ENCODE measurements at places on chromosomes 5 and 9. TPM values are rescaled to one million over a fixed set of nuclear protein-coding genes. Genes with fewer than 3 reads are reported as not detected.

DNA sequence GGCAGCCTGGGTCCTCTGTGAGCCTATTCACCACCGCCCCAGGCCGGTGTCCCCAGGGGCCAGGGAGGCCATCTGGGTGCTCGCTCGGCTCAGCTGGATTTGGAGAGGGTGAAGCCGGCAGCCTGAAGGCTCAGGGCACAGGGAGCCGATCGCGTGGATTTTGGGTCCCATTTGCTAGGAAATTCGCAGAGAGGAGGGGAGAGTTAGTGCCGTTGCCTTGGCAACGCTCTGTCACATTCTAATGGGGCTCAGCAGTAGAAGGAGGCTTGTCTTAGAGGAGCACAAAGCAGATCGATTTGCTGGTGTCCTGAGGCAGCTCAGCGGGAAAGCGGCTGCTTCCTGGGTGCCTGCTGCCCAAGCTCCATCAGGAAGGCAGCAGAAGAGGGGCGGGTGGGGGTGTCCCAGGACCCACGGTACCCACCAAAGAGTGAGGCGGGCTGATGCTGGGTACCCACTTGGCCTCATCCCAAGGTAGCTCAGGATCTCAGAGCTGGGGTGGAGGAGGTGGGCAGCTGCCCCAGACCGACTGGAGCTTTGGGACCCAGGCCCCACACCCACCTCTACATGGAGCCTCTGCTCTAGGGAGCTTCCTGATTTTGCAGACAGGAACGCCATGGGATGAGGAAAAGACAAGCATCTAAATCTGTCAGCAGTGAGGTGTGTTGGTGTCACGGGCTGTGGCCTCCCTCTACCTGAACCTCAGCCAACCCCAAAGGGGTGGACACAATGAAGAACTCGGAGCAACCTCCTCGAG lies 17.1 kb upstream of the OLFM1 start:
- H3K36me3 ChIP-seq = no peaks in the 10 kb centered on the region
- DNase-seq = no peak
- H3K4me3 ChIP-seq = no peak overlapping the region
- H3K4me1 ChIP-seq = peaks cover 1% of the 10 kb centered on the region
- peaks cover 67% of the 10 kb centered on the region for H3K27me3 ChIP-seq
- no peak overlapping the region for H3K27ac ChIP-seq

DNA sequence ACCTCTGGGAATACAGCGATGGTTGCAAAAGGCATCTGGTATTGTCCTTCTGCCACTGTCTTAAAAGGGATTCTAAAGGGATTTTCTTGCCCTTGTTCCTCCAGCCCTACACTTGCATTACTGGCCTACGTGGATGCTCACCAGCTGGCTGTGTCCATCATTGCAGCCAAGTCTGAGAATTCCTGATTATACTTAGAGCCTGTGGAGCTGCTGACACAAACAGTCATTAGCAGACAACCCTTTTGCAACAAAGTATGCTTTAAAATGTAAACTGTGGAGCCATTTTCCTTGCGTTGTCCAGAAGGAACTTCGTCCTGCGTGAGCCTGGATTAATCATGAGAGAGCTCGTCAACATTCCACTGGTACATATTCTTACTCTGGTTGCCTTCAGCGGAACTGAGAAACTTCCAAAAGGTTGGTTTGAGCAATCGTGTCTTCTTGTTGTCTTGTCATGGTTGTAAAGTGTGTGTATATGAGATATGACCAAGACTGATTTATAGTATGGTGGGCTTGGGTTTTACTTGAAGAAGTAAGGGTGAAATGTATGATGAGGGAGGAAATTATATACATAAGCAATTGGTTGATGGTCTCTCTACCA lies at the start of gene MUSK:
Gene MUSK (plus strand): TSS at position 222 of the 598 bp plus-strand sequence. CDS start 114 bp downstream, at position 336.
- H3K4me3 ChIP-seq = no peak within 1 kb of the TSS
- no peak for DNase-seq
- H3K4me1 ChIP-seq = no peaks in the 10 kb centered on the region
- H3K27me3 ChIP-seq = no peaks in the 10 kb centered on the region
- H3K27ac ChIP-seq = no peak within 1 kb of the TSS
- H3K36me3 ChIP-seq = no peaks in the 10 kb centered on the region

GRCh38 chr5:122142480-122143164 lies 13.3 kb downstream of the ZNF474 start:
- H3K27me3 ChIP-seq = peaks cover 4% of the 10 kb centered on the region
- H3K36me3 ChIP-seq = no peaks in the 10 kb centered on the region
- peaks cover 10% of the 10 kb centered on the region for H3K4me1 ChIP-seq
- no peak for DNase-seq
- no peak overlapping the region for H3K27ac ChIP-seq

DNA sequence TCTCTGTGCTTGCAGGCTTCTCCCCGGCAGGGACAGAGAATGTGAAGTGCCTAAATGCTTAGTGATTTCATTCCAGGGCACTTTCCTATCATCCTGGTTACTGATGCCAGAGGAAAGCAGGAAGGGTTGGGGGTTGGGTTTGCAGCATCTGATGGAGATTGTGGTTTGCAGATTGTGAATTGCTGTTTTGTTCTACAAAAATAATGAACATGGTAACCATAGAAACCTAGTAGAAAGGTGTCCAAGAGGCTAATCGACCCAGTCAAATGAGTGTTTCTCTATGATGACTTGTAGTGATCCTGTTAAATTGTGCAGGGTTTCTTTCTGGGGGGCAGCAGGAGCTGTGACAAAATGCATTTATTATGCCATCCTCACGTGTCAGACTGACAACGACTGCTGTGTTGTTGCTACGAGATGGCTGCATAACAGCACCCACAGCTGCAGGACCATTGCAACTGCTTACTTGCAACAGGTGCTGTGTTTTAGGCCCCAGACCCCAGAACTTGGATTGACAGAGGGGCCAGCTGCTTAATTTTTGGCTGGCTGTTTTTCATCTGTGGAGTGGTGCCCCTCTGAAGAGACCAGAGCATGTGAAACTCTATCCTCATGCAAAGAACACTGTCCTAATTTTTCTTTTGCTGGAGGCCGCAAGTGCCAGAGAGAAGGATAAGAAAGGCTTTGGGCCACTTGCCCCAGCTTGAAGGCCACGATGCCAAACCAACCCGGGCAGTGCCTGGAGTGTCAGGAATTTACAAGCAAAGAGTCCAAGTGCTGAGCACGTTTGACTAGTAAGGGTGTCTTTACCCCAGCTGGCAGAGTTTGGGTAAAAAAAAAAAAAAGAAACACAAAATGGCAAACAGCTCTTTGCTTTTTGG lies 397.8 kb downstream of the GADD45G start:
- H3K27ac ChIP-seq = no peak overlapping the region
- DNase-seq = no peak
- H3K4me3 ChIP-seq = no peak overlapping the region
- H3K4me1 ChIP-seq = peaks cover 29% of the 10 kb centered on the region
- H3K27me3 ChIP-seq = no peaks in the 10 kb centered on the region

GRCh38 chr9:130327070-130327780 lies 61.7 kb downstream of the HMCN2 start:
- no peaks in the 10 kb centered on the region for H3K36me3 ChIP-seq
- no peaks in the 10 kb centered on the region for H3K4me1 ChIP-seq
- no peak for DNase-seq

DNA sequence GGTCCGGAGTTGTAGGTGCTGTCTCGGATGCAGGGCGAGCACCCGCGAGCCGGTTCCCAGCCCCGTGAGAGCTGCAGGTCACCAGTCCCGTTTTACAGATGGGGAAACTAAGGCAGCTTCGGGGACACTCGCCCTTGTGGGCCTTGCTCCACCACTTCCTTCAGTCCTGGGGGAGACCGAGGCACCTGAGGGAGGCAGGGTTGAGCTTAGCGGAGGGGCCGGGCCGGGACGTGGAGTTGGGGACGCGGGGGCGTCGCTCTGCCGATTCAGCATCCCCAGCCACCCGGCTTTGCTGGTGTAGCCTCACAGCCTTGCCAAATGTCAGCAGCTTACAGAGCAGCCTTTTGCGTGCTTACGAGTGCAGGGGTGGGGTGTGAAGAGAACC lies 530 bp downstream of the BBLN start:
- no peaks in the 10 kb centered on the region for H3K27me3 ChIP-seq
- peak overlapping the region; percentile 80 for H3K4me3 ChIP-seq
- no peaks in the 10 kb centered on the region for H3K36me3 ChIP-seq
- peak; percentile 28 for DNase-seq
- peak overlapping the region; percentile 57 for H3K27ac ChIP-seq

DNA sequence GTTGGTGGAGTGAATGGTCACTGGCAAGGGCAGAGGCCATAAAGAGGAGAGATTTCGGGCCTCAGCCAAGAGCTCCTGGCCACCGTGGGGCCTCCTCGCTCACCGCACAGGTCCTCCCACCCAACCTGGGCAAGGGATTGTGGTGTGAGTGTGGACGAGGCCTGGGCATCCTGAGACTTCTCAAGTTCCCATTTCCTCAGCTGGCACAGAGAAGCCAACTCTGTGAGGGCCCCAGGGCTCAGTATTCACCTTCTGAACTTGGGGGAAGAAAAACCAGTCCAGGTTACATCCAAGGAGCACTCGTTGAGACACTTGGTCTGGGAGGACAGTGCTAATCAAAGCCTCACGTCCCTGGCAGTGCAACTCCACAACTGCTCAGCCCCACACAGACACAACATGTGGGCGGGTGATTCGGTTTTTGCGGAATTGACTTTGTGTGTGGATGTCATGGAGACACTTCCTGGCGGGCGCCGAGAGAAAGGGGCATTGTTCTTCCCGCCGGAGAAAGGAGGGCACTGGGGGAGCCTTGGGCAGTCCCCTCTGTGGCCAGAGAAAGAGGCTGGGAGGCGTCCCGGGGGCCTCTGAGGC lies 28.5 kb upstream of the NKD2 start:
- peaks cover 10% of the 10 kb centered on the region for H3K4me1 ChIP-seq
- no peak for DNase-seq
- H3K27me3 ChIP-seq = peaks cover 7% of the 10 kb centered on the region
- H3K4me3 ChIP-seq = no peak overlapping the region

- H3K27me3 ChIP-seq = peaks cover 1% of the 10 kb centered on the region
- H3K27ac ChIP-seq = no peak overlapping the region
- no peak for DNase-seq
Observed at GRCh38 chr9:84504360-84504759, 163.8 kb upstream of the SLC28A3 start.

GRCh38 chr5:143101725-143102386 lies 301.6 kb downstream of the NR3C1 start:
- DNase-seq = no peak
- no peaks in the 10 kb centered on the region for H3K36me3 ChIP-seq
- no peak overlapping the region for H3K27ac ChIP-seq

DNA sequence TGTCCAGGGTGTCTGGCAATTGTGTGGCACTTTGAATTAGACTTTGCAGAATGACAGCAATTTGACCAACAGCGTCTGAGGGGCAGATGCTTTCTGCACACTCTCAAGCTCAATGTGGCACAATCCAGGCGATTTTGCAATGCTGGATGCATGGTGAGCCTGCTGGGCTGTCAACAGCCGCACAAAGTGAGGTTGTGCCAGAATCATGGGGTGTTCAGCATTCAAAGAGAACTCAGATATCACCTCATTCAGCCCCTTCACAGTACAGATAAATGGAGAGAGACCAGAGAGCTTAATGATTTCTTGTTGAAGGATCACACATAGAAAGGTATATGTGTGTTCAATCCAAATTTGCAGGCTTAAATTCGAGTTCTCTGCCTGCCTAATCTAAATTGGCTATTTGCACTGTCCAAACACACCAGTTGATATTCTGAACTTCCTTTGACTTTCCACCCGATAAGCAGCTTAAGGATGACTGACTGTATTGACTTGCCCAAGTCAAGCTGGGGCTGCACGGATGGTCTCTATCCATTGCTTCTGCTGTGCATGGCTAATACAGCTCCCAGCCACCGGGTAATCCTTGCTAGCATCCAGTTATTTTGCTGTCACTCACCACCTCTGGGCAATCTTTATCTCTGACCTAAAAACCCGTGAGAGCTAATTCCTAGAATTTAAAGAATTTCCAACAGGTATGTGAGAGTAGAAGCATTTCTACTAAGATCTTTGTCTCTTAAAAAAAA lies 157.9 kb upstream of the TAS2R1 start:
- no peak for DNase-seq
- no peak overlapping the region for H3K4me3 ChIP-seq
- no peaks in the 10 kb centered on the region for H3K4me1 ChIP-seq
- H3K27me3 ChIP-seq = no peaks in the 10 kb centered on the region
- no peaks in the 10 kb centered on the region for H3K36me3 ChIP-seq
- no peak overlapping the region for H3K27ac ChIP-seq

- no peaks in the 10 kb centered on the region for H3K4me1 ChIP-seq
- peaks cover 13% of the 10 kb centered on the region for H3K27me3 ChIP-seq
- H3K36me3 ChIP-seq = peaks cover 12% of the 10 kb centered on the region
- no peak overlapping the region for H3K27ac ChIP-seq
Observed at GRCh38 chr9:23814243-23814642, 11.8 kb downstream of the ELAVL2 start.

DNA sequence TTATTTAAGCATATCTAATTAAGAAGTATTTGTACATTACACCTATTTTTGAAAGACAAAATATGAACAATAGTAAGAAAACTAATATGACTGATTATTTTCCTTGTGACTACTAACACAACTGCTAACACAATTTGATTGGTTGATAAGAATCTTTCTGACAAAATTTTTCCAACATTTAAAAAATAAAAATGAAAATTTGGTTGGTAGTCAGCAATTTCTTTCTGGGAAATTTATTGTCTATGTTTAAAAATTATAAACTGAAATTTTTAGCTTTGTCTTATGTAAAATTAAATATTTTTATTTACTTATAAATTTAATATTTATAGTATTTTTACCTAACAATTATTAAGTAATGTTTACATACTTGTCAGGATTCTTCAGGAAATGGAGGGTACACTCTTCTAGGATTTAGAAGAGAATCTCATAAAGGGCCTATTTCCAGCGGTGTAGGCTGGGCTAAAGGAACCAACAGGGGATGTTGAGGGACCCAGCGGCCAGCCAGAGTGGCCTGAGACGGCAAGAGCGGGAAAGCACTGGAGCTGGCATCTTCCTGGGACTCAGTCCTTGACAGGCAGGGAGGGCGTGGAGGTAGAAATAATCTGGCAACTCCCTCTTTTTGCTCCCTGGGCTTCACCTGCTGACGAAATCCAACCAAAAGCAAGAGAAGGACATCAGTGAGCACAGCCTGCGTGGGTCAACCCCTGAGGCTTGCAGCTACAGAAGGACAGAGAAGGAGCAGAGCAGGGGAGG lies 14.7 kb upstream of the FAM120A start:
- no peak overlapping the region for H3K27ac ChIP-seq
- DNase-seq = no peak
- no peaks in the 10 kb centered on the region for H3K36me3 ChIP-seq
- peaks cover 1% of the 10 kb centered on the region for H3K4me1 ChIP-seq
- no peaks in the 10 kb centered on the region for H3K27me3 ChIP-seq

GRCh38 chr5:137201876-137202275 lies 297.2 kb downstream of the SPOCK1 start:
- no peak for DNase-seq
- peaks cover 13% of the 10 kb centered on the region for H3K27me3 ChIP-seq
- no peak overlapping the region for H3K27ac ChIP-seq
- no peaks in the 10 kb centered on the region for H3K4me1 ChIP-seq

Gene MTX3
- total RNA-seq = 33.6 TPM

Gene NEUROG1
- not detected for total RNA-seq

Gene AK3
- total RNA-seq = 29.0 TPM

Gene CDKN2B-AS1
- total RNA-seq = not detected

Gene TAF11L10
- not detected for total RNA-seq

Gene ADAMTS12
- 0.05 TPM for total RNA-seq

Gene BAAT
- not detected for total RNA-seq

Gene ZFP2
- total RNA-seq = 2.9 TPM
